ENCODE measurements at places on chromosomes 1 and 21.
A peak's percentile ranks its signal among the peaks of the same experiment; 100 is the strongest.

- DNase-seq, result no peak
These were observed 12.6 kb upstream of the IL12RB2 start for GRCh38 chr1:67294836-67295617.

- no peak for DNase-seq
These were observed 96.3 kb downstream of the SETD4 start for GRCh38 chr21:35963920-35964451.

GRCh38 chr21:42216726-42217572, 2.0 kb upstream of the ABCG1 start:
- no peak for DNase-seq

DNA sequence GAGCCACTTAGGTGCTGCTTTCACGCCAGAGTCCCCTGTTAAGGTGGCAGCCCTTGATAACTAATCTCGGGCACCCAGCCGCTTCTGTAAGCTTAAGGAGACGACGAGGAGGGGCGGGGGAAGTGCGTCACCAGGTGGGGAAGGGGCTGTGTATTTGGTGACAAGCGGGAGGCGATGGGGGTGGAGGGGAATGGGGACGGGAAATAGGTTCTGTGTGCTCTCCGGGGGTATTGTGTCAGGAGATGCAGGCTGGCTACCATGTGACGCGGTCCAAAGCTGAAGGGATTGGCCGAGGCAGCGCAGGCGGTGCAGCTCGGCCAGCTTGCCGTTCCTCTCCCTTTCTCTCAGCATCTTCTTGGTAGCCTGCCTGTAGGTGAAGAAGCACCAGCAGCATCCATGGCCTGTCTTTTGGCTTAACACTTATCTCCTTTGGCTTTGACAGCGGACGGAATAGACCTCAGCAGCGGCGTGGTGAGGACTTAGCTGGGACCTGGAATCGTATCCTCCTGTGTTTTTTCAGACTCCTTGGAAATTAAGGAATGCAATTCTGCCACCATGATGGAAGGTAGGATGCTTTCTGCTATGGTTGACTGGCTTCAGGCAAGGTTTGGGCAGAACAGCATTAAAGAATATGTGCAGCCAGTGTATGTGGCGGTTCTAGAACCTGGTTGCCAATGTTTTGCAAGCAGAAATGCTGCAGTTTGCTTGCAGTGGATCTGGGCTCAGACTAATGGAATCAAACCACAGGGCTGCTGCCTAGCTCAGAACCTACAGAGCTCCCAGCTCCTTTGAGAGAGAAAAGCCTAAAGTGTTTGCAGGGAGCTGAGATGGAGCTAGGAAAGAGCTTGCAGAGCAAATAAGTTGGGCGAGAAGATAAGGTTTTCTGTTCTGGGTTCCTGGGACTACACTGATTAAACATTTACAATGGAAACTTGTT, at the start of gene SGIP1:
Gene SGIP1, plus strand, starts transcription at position 350 of the 937 bp plus-strand sequence. Its CDS starts 206 bp downstream, at position 556.
- no peak for DNase-seq

GRCh38 chr1:212205006-212205405, 80.2 kb upstream of the PPP2R5A start:
- DNase-seq, result no peak

DNA sequence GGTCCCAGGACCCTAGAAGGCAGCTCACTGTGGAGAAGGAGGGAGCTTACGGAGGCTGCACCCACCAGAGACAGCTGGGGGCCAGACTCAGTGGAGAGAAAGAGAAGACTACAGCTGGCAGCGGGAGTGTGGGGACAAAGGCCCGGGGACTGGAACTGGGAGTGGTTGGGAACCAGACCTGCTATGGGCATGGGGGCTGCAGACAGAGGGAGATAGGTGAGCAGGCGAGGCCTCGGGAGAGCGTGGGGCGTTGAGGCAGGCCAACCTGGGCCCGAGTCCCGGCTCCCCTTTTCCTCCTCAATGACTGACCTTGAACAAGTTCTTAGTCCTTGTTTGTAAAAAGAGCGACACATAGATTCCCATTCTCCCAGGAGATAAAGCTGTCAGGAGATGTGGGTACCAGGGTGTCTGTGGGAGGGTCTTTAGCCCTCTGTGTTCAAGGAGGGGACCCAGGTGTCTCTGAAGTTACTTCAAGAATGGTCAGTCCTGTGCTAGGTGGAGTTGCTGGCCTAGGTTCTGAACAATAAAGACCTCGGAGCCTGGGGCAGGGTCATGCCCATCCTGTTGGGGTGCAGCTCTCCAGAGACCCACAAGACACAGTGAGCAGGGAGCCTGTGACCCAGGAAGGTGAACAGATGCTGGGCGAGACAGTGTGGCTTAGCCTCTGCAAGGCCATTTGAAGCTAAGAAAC, 87.9 kb downstream of the ITPKB start:
- no peak for DNase-seq

DNA sequence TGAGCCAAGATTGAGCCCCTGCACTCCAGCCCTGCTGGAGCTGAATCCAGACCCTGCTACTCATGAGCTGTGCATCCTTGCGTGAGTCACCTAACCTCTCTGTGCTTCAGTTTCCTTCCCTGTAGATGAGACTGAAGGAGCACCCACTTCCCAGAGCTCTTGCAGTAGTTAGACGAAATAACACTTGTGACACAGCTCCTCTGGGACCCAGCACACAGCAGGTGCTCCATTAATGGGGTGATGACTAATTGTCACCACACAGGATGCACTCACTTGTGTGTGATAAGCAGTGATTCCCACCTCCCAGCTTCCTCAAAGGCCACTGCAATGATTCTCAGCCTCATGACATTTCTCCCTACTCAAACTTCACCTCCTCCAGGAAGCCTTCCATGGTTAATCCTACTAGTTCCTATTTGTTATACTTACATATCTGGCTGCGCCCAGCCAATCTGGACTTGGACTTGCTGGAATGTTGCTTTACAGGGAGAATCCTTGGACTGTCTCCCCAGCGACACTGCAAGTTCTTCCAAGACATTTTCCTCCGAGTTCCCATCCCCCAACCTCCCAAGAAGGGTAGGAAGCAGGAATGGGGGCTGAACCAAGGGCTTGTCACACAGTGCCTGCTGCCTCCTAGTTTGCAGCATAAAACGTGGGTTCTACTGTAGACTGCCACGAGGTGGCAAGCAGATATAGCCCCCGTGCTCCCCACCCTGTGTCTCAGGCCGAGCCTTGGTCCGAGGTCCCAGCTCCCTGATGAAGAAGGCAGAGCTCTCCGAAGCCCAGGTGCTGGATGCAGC, 17.2 kb downstream of the DRAXIN start:
- no peak for DNase-seq

- DNase-seq, result no peak
These were observed 162.7 kb downstream of the SIPA1L2 start for GRCh38 chr1:232467073-232467760.

DNA sequence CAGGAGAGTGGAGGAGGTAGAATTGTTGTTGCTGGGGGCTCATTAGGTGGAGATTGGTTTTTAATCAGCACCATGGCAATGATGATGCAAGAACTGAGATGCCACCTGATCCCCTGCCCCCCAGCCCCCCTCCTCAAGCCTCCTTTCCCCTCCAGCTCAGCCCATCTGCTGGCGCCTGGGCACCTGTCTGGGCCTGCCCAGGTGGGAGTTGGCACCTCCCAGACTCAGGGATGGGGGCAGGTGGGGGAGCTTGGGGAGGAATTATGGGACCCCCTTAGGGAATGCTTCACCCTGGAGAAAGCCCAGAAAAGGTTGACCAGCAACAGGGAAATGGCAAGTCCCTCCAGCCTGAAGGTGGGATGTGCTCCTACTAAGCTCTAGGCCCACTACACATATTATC, 1.5 kb upstream of the NHLH1 start:
- no peak for DNase-seq

DNA sequence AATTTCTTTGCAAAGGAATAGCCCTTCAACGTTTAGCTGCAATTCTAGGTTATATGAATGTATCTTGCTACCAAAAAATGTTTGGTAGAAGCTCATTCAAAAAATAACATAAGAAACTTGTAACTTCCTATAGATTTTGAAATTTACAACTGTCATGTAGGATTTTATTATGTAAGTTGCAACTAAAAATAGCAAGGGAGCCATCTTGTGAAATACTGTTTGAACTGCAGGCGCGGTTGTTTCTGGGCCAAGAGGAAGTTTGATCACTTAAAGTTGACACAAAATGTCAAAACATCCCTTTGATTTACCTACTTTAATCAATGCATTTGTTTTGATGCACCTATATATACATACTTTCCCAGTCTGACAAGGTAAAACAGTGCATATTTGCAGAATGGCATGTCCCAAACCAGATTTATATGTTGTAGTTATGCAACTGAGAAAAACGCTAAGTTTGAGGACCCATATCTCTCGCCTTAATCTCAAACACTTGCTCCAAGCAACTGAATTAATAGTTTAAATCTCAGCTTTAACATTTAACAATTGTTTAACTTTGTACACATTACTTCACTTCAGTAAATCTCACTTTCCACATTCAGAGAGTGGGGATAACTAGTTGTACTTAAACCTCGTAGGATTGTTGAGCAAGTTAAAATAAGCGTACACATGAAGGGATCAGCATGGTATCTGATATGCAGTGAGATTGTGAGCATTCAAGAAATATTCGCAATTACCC, 63.9 kb downstream of the KCNK2 start:
- DNase-seq, result no peak

- no peak for DNase-seq
These were observed 171.9 kb upstream of the USP25 start for GRCh38 chr21:15557925-15558324.

DNA sequence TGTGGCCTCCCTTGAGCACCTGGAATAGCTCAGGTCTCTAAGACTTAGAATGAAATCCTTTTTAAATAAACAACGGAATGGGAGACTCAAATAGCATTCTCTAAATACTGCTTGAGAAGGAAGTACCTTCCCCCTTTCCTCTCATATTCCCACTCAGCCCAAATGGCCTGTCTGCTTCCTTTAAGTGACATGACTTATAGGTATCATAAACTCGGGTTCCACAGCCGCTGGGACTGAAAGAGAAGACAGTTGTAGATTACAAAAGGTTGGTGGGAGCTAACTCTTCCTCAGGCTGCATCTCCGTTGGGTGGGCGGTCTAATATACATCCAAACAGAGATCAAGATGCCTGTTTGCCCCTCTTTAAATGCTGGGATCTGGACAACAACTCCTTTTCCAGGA, 1.2 kb upstream of the HMCN1 start:
- no peak for DNase-seq

GRCh38 chr21:16258844-16259611, 529.2 kb downstream of the USP25 start:
- DNase-seq, result no peak

DNA sequence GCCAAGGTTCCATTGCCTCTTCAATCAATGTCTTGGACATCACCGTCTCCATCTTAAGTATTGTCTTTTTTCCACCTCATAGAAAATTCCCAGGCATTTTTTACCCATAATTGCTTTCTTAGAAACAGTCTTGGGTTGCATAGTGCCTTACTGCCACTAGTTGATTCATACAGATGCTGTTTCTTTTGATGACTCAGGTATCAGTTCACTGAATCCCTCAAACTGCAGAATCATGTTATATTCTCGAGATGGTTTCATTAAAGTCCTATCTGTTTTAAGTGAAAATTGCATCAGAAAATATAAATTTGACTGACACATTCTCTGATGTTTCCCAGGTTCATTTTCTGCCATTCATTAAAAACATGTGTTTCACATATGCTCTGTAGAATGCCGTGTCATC, 1489.1 kb downstream of the BRINP3 start:
- DNase-seq, result no peak

GRCh38 chr1:56686169-56686568, 41.1 kb downstream of the PRKAA2 start:
- no peak for DNase-seq

- DNase-seq, result no peak
These were observed 32.8 kb upstream of the DNASE2B start for GRCh38 chr1:84365225-84366221.

DNA sequence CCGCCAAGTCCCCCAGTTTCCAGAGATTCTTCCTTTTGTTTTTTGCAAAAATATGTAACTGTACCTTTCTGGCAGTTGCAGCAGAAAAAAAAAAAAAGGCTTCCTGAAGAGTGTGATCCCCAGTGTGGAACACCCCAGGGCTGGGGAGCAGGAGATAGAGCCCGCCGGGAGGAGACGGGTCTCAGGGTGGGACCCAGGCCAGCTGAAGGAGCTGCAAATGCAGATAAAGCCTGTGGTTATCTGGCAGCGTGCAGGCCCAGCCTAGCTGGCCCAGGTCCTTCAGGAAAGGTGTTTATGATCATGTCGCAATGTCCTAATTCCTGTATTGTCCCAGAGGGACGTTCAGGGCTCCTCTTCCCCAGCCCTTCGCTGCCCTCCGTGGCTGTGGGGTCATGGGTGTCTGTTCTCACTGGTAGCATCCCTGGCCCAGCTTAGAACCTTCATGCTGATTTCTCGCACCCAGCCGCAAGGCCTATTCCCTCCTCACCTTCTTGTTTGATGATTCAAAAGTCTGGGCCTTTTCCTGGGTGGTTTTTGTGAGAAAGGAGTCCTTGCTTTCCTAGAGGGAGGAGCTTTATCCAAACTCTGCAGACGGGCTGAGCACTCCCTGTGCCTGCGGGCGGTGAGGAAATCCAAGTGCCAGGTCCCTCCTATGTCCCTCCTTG, 26.2 kb downstream of the RNF187 start:
- DNase-seq, result no peak

GRCh38 chr1:11337580-11338073, 64.6 kb downstream of the UBIAD1 start:
- peak; percentile 56 for DNase-seq

- no peak for DNase-seq
These were observed 85.8 kb upstream of the TMPRSS2 start for GRCh38 chr21:41593760-41594138.

- no peak for DNase-seq
These were observed 5.7 kb downstream of the FBLIM1 start for GRCh38 chr1:15764269-15764764.

- DNase-seq, result no peak
These were observed 553 bp upstream of the NDUFV3 start for GRCh38 chr21:42892582-42892930.

DNA sequence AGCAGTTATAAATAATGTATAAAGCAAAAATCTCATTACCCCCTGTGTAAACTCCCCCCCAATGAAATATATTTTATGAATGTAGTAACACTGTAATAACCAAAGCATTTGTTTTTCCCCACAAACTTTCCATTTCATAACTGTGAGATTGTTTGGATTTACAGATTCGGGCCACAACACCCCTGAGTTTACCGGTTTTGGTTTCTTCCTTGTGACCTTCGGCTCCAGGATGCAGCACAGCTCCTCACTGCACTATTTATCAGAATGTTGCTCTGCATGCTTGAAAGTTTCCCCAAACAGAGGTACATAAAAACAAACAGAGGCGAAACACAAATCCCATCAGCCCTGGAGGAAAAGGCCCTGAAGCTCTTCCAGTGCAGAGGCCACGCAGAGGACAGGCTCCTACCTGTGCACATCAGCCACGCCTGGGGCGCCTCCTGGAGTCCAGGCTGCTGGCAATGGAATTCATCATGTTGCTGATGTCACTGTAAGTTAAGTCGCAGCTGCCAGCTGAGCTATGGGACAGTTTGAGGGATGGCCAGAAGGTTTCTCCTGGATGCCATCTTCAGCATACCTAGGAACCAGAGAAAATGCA, 122.0 kb downstream of the LMO4 start:
- no peak for DNase-seq

GRCh38 chr21:14982336-14982735, 82.5 kb downstream of the NRIP1 start:
- DNase-seq, result no peak
